ENCODE measurements at places on chromosomes 12 and 14.

DNA sequence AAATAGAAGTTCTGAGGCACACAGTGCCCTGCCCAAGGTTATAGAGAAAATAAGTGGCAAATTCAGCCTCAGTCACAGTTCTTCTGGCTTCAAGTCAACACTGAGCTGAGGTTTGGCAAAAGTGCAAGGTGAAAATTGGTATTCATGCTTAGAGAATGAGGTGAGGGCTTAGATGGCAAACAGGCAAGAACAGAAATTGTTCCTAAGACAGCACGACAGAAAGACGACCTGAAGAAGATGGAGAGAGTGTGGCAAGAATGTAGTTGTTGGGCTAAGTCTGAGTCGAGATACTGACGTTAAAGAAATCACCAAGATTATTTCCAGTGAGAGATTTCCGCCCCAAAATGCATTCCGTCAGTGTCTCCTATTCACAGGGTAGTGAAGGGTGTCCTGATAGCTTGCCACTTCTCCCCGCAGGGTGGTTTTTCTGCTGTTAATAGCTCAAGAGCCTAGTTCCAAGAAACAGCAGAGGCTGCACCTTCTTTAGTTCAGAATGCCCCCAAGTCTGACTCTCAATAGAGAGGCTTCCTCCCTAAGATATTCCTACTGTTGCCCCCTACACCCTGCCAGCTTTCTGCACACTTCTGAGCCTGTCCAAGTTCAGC, 260.8 kb upstream of the AMIGO2 start:
- no peak for DNase-seq

DNA sequence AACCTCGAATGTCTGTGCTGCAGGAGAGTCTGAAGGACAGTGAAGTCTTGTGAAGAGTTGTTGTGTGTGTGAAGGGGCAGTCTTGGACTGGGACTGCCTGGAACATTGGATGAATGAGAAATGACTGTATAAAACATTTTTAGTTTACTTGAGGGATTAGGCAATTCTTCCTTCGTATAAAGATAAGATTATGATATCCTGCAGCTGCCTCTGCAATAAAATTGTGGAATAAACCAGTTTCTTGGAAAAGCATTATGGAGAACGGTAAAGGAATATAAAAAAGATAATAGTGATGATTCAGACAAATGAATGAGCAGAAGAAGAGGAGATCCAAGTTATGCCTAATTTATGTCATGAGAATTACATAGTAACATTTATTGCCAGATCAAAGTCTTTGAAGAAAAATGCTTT, 30.9 kb upstream of the LUM start:
- peak; percentile 11 for DNase-seq

- no peak for DNase-seq
Observed at GRCh38 chr14:49159081-49159480, 427.1 kb downstream of the RPS29 start.

- no peak for DNase-seq
Observed at GRCh38 chr14:68418174-68419118, 374.4 kb downstream of the ZFP36L1 start.

DNA sequence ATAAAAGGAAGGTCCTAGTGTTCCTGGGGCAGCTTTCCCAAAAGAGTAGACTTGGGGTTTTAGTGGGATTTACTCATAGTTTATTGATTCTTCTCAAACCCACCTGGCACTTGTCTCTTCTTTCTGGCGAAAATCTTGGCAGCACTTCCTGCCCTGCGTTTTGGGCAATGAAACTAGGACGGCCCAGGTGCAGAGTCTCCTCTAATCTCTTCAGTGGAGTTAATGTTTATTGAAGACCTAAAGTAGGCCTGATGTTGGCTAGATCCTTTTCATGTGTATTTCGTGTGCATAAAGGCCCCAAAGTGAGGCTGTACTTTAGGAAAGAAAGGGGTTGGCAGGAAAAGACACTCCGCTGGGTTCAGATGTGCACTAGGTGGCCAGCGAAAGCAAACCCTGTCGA, 5.1 kb downstream of the WNT5B start:
- no peak for DNase-seq

DNA sequence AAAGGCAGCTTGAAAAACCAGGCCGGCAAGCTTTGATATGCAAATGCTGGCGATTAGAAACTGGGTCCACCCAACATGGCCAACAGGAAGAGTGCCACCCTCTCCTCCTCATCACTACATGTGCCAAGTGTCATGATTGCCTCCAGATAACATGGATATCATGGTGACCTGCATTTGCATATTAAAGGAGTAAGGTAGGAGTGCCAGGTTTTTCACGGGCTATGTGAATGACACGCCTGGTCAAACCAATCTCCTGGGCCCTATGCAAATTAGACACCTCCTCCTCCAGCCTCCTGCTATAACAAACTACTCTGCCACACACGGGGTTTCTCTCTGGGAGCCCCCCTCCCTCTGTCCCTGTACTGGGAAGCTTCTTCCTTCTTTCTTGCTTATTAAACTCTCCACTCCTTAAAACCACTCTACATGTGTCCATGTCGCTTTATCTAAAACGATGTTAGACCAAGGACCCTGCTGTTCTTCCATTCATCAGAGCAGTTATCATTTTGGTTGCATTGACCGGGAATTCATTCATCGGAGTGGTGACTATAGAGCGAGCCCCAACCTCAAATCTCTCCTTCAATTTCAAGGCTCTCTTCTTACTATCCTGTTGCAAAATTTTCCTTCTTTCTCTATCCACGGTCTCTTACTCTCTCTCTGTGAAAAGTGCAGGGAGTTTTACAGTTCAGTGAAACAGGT, 27.5 kb downstream of the APOBEC1 start:
- no peak for DNase-seq

GRCh38 chr12:66164349-66164821, 5.4 kb downstream of the TMBIM4 start:
- DNase-seq, result no peak

DNA sequence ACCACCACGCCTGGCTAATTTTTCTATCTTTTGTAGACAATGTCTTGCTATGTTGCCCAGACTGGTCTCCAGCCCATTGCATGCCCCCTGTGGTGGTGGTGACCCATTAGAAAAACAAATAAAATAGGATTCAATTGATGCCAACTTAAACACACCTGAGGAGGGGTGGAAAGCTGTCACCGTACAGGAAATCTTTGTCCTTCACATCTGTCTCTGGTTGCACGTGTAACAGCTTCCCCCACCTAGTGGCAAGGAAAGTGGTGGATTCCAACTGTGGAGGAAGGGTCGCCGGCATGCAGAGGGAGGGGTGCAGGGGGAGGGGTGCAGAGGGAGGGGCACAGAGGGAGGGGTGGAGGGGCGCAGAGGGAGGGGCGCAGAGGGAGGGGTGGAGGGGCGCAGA, 26.1 kb upstream of the GPR68 start:
- DNase-seq, result no peak

DNA sequence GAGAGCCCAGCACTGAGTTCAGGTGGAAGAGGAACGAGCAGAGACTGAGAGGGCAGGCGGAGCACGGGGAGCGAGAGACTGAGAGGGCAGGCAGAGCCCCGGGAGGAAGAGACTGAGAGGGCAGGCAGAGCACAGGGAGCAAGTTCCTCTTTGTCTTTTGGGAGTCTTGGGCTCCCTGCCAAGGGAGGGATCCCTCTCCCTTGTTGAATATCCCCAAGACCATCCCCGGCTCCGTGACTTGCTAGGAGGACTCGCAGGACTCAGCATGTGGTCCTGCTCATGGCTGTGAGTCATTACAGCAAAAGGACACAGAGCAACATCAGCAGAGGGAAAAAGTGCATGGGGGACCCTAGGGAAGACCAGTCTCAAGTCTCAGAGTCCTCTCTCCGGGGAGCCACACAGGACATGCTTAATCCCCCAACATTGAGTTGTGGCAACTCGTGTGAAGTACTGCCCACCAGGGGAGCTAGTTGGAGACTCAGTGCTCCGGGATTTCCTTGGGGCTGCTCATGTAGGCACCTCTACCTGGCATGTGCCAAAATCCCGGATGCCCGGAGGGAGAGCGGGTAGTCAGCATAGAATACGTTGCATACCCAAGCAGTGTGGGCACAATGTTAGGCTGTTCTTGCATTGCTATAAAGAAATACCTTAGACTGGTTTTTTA, 81.0 kb downstream of the CCDC92 start:
- DNase-seq, result peak; percentile 42

- DNase-seq, result no peak
Observed at GRCh38 chr14:68364792-68365192, 428.1 kb downstream of the ZFP36L1 start.

- peak; percentile 53 for DNase-seq
Observed at GRCh38 chr12:54032627-54033100, at the start of gene HOXC5. Gene HOXC5 (plus strand): TSS chr12:54033050. CDS start chr12:54033123, 73 bp downstream.

DNA sequence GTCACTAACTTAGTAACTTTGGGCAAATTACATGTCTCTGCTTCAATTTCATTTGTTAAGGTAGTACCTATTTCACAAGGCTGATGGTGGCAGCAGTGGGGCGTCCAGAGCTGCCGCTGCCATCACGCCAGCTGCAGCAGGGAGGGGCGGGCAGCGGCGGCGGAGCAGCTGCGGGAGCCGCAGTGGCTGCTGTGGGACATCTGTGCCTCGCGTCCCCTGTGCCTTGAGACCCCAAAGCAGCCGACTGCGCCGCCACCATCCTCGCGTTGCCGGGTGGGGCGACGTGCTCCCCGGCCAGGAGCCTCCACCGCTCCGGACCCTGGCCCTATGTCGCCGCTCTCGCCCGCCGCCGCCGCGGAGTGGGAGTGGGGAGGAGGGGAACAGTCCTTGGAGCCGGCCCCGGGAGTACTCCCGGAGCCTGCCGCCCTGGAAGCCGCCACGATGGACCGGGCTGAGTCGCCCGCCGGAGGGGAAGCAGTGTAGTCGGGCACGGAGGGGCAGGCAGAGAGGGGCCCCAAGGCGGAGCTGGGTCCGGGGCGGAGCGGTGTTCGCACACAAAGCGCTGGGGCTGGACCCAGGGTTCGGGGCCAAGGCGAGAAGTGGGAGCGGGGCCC, 51.4 kb downstream of the A2M start:
- DNase-seq, result peak; percentile 27

GRCh38 chr12:44294649-44295048, 458.8 kb downstream of the TMEM117 start:
- DNase-seq, result no peak

DNA sequence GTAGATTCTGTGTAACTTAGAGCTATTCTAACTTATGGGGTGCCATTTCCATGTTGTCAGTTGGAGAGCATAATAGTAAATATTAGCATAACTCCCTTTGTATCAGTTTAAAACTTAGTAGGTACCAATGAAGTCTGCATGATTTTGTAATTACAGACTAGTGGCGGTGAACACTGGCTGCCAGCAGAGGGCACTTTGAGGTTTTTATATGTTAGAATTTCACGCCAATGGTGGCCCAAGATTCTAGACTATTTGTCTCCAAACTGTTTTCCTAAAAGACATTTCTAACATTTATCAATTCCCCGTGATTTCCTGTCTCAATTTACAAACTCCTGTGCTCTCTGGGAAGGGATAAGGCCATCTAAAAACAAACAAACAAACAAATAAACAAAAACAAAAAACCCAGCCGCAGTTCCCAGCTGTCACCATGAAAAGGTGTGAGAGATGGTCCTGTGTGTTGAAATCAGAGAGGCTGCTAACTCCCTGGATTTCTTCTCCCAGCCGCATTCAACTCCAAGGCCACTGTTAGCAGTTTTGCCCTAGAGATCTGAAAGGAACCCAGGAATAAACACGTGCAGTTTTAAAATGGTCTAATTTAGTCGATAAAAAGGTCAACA, 57.6 kb downstream of the BRMS1L start:
- peak; percentile 2 for DNase-seq

GRCh38 chr14:91215381-91215780, 29.1 kb downstream of the GPR68 start:
- DNase-seq, result no peak

DNA sequence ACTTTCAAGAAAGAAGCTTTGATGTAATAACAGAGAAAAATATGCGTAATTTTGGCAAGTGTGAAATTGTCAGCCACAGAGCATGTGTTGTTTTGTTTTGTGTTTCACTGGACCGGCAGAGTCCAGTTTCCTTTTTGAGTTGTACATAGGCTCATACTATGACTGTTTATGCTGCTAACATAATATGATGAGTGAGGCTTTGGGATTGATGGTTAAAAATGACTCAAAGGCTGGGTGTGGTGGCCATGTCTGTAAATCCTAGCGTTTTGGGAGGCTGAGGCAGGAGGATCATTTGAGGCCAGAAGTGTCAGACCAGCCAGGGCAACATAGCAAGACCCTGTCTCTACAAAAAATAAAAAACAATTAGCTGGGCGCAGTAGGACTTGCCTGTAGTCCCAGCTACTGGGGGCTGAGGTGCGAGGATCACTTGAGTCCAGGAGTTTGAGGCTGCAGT, 487.9 kb downstream of the PCNX1 start:
- no peak for DNase-seq

- DNase-seq, result no peak
Observed at GRCh38 chr14:92637228-92637627, 111.2 kb downstream of the LGMN start.

GRCh38 chr14:25041898-25042297, 8.0 kb downstream of the STXBP6 start:
- no peak for DNase-seq

DNA sequence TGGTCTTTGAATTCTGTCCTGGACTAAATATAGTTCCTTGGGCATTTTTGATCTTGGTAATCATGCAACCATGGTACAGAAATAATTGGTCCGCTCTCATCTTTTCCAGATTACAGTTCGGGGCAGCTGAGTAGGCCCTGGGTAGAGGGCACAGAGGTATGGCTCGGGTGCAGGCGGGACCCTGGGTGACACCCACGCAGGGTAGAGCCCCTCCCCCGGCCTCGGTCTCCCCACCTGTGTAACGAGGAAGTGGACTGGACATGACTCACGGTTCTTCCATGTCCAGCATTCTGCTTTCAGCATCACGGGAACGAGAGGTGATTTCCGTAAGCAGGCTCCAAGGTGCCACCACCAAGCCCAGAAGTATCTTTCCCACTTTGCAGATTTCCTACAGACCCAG, 91.0 kb upstream of the DIO3 start:
- no peak for DNase-seq

GRCh38 chr14:53491256-53491883, 338.2 kb upstream of the DDHD1 start:
- DNase-seq, result no peak
